ENCODE measurements at places on chromosomes 7 and 10. TPM values are rescaled to one million over a fixed set of nuclear protein-coding genes. Genes with fewer than 3 reads are reported as not detected.
A peak's percentile ranks its signal among the peaks of the same experiment; 100 is the strongest.

OR2A42 gene
- total RNA-seq = not detected

PCBD1 gene
- total RNA-seq = 142 TPM

EGFR gene
- 10.1 TPM for total RNA-seq

BHLHA15 gene
- not detected for total RNA-seq

MYH16 gene
- not detected for total RNA-seq

CDH23 gene
- 3.7 TPM for total RNA-seq

MSMB gene
- total RNA-seq = not detected

GIMAP6 gene
- 29.9 TPM for total RNA-seq

PGAM2 gene
- total RNA-seq = 1,131 TPM

RSPH10B2 gene
- not detected for total RNA-seq

HOXA3 gene
- 0.35 TPM for total RNA-seq

PKD2L1 gene
- not detected for total RNA-seq

DNA sequence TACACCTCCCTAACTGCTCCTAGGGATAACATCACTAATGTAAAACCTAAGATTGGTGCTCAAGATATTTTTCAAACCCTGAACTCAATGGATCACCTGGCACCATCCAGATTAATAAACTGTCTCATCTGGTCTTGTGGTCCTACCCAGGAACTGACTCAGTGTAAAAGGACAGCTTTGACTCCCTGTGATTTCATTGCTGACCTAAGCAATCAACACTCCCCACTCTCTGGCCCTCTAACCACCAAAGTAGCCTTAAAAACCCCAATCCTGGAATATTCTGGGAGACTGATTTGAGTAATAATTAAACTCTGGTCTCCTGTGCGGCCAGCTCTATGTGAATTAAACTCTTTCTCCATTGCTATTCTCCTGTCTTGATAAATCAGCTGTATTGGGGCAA, 6.2 kb upstream of the USP54 start:
- DNase-seq = no peak

DNA sequence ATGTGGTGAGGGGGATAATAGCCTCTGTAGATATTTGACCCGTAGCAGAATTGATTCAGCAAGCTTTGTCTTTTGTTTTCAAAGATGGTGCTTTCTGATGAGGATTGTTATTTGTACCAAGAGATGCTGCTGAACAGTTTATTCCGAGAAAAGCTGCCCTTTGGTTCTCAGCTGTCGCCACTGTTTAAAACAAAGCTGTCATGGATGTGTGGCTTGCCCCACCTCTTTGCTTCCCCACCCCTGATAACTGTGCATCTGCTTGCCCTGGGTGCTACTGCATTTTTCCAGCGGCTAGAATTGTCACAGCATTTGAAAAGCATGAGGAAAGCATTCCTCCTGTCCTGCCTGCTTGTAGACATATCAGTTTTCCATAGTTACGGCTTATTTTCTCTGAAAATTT, 226.9 kb upstream of the CSTF2T start:
- no peak for DNase-seq

GRCh38 chr7:25832929-25833328, 319.1 kb upstream of the NFE2L3 start:
- DNase-seq = no peak

DNA sequence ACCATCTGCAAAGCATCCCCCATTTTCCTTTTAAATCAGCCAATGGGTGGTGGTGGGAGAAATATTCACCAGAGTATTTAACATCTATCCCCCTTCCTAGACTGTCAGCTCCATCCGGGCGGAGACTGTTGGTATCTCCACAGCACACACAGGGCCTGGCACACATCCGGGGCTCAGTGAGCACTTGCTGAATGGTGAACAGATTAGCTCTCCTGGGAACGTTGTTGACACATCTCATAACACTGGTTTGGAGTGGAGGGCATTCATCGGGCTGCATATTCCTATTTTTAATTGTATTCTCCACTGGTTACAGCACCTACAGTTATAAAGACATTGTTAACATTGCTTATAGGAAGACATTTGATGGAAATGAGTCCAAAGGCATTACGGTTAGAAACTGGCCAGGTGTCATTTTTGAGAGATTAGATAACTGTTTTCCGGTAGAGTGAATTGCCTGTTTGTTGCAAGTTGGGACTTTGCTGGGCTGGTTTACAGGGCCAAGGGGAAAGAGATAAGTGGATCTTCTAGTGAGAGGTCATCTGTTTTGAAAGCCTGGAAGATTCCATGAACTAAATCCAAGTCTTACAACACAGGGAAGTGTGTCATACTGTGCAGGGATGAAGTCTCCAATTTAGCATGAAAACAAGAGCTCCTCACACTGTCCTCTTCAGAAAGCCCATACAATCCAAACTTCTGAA, 101.8 kb downstream of the EGFR start:
- peak; percentile 84 for DNase-seq

GRCh38 chr10:1662438-1663025, 74.8 kb downstream of the ADARB2 start:
- no peak for DNase-seq

DNA sequence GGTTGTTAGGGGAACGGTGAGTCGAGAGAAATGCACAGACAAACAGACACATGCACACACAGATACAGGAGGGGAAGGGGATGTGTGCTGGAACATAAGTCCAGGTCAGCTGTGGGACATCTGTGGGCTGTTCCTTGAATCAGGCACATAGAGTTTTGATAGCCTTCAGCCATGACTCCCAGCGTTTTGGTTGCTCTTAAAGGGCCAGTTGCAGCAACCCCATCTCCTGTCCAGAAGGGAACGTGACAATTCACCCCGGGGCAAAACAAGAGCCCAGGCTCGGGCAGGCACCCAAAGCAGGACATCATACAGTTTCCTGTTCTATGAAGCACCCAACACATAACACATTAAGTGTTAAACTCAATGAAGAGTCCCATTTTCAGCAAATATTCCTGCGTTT, 9.6 kb downstream of the INSYN2A start:
- DNase-seq = no peak

DNA sequence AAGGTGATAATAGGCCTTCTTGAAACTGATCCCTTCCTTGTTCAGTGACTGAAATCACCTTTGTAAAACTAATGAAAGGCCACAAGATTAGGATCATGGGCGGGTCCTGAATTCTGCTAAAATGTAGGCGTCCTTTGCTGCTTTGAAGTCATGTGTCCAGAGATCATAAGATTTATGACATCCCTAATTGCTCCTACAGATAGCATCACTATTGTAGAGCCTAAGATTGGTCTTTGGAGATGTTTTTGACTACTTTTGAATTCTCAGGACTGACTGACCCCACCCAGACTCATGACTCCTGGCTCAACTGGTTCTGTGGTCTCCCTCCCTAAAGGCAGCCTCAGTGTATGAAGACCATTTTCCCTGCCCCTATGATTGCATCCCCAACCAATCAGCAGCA, 322.6 kb upstream of the SEMA3D start:
- no peak for DNase-seq

- no peak for DNase-seq
These were observed 140.2 kb upstream of the FRMD4A start for GRCh38 chr10:14470920-14471319.

GRCh38 chr7:158975526-158976467, 119.4 kb downstream of the DYNC2I1 start:
- DNase-seq = no peak

- DNase-seq = no peak
These were observed 100.4 kb upstream of the SEMA3A start for GRCh38 chr7:84294847-84295455.
